Lower lobe of right lung (tissue), 2 donors: ENCODE measurements at places on chromosomes 12 and 14.

GRCh38 chr14:55347040-55347439 is 64.6 kb downstream of the ATG14 start:
- DNase-seq, result no peak

DNA sequence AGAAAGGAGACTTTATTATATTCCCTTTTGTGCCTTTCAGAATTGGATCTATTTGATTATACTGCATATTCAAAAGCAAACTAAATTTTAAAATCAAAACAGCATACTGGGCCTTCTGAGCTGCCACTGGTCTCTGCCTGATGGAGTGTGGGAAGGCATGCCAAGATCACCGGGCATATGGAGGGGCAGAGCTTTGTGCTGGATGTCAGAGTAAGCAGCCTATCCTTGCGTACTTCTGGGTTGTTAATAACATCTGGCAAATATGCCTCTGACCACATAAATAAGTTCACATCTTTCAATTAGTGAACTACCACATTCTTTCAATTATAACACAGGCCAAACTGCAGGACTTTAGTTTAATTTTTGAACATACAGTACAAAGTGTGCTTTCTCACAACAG is 18.3 kb downstream of the MLH3 start:
- no peak for DNase-seq

DNA sequence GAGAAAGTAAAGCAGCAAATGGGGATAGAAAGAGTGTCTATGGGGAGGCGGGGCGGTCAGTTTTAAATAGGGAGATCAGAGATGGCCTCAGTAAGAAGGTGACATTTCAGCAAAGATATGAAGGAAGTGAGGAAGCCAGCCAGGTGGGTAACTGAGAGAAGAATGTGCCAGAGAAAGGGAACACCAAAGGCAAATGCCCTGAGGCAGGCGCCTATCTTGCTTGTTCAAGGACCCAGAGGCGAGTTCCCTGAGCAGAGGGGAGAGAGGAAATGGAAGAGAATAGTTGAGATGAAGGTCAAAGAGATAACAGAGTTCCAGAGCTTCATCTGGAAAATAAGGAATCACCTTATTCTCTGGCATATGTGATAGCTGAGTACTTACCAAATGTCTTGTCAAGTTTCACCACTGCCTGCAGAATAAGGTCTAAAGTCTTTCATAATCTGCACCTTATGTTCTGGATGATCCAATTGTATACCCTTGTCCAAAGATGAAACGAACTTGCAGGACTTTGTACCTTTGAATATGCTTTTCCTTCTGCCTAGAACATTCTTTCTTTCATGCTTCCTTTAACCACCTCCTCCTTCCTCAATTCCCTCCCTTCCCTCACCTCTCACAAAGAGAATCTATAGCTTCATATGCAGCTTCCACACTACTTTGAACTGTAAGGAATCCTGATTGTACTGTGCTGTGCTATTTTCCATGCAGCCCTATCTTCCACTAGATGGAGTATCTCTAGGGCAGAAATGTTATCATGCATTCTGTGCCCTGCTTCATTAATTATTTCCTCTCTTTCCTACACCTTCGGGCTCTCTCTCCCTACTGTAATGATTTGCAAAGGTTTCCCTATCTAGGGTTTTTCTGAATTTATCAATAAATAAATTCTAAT is 38.5 kb downstream of the GNPTAB start:
- DNase-seq, result no peak

DNA sequence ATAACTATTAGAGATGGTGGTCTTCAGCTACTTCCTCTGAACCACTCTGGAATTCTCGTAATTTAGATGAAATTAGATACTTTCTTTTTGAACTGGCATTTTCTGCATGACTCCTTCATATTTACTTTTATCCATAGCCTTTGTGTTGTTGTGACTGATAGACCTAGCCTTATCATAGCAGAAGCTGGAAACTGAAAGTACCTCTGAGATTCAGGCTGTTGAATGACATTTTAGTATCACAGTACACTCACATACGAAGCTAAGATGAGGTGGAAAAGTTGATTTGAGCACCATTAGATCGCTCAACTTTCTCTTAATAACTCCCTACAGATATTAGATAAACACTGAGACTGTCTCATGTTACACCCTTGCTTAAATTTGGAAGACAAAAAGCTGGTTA is 525.1 kb upstream of the FBXO33 start:
- no peak for DNase-seq

- no peak for DNase-seq
These were observed 117.3 kb downstream of the CFAP54 start for GRCh38 chr12:96606644-96607043.

DNA sequence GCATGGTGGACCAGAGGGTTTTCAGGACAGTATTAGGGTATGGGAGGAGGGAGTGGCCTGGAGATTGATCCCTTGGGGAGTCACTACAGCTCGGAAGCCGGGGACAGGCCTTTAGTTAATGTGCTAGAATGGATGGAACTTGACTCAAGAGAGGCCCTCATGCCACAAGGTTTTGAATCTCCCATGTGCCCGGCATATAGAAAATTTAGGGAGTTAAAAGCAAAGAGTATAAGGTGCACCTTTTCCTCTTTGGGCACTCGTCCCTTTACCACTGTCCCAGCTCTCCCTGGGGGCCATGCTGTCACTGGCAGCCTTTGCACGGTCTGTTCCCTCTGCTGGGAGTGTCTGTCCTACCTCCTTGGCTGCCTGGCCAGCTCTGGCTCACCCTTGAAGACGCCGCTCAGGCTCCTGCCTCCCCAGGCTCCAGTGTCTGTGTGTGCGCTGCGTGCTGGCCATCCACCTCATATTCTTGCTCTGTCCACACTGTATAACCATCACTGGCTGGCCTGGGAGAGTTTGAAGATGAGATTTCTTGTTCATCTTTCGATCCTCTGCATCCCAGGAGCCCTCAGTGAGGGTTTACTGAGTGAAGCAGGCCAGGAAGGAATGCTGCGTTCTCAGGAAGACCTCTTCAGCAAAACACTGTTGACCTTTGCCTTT is 161.3 kb downstream of the ZFP36L1 start:
- no peak for DNase-seq

GRCh38 chr12:57369202-57369601 is 61.6 kb downstream of the R3HDM2 start:
- DNase-seq, result no peak
